ENCODE measurements at places on chromosomes 13 and 19.

DNA sequence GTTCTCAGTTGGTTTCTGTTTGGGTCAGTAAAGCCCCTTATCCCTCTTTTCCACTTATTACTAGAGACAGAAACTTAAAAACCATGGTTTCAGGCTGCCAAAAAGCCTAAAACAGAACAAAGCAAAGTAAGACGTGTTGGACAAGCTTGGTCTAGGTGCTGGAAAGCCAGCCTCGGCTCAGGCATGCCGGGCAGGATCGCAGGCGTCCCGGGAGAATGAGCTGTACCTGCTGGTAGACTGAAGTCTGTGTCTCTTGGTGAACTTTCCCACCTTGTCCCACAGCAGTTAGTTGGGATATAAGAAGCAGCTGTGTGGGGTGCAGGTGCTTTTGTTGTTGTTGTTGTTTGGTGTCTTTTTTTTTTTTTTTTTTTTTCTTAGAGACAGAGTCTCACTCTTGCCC is 20.8 kb downstream of the PRAM1 start:
- no peak for DNase-seq

DNA sequence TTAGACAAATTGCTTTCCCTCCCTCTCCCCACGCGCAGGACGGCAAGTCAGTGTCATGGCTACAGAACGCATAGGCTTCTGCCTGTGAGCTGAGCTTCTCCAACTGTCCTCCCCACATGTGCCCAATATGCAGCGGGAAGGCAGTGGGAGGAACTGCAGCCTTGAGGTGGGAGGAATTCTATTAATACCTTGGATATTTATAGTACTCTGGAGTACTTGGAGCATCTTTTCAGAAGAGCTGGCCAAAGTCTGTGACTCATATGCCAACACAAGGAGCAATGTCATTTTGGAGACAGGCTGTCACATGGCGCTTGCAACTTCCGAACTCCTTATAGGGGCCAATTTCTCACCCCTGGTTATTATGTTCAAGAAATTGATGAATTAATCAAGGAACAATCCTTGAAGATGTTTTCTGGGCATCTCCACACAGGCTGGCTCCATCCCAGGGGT is 245.0 kb upstream of the SERP2 start:
- DNase-seq: no peak

- no peak for DNase-seq
These were observed 125.5 kb upstream of the TRPC4 start for GRCh38 chr13:37995092-37995491.

GRCh38 chr13:32902874-32903273 is 113.3 kb upstream of the KL start:
- DNase-seq: no peak

DNA sequence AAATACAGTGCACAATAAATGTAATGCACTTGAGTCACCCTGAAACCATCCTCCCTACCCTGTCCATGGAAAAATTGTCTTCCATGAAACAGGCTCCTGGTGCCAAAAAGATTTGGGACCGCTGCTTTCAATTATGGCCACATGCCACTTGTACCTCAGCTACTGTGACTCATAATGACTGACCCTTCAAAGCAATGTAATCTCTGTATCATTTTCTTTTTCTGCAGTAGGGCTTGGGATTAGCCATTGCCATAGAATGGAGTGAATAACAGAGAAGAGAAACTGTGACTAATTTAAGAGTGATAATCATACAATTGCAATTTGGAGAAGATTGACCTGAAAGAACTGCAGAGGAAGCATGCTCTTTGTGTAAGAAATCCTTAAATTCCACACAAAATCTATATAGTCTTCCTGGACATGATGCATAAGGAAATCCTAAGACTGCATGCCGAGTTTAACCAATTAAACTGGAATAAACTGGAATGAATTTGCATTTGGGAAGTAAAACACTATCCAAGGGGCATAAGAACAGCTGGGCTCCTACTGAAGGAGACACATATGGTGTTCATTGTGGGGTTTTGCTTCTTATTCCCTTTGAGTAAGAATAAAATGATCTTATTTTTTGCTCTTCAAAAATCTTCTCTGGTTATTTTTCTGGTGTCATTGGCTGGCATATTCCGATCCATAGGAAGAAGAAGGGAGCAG is 59.5 kb upstream of the SLC7A1 start:
- no peak for DNase-seq

DNA sequence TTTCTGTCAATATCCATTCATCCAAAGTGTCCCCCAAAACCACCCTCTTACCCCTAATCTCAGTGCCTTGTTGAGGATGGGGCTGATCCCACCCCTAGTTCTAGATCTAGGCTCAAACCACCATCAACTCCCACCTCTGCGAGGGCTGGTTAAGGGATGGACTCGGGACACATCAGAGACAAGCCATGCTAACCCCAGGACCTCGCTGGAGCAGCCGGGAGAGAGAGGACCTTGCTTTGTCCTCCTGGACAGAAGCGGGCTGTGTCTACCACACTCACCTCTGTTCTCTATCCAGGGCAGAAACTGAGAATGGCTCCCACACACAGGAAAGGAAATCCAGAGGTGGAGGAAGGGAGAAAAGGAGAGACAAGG is 90.8 kb upstream of the UQCRFS1 start:
- no peak for DNase-seq

GRCh38 chr13:114275304-114275703 is 6.1 kb upstream of the UPF3A start:
- no peak for DNase-seq

DNA sequence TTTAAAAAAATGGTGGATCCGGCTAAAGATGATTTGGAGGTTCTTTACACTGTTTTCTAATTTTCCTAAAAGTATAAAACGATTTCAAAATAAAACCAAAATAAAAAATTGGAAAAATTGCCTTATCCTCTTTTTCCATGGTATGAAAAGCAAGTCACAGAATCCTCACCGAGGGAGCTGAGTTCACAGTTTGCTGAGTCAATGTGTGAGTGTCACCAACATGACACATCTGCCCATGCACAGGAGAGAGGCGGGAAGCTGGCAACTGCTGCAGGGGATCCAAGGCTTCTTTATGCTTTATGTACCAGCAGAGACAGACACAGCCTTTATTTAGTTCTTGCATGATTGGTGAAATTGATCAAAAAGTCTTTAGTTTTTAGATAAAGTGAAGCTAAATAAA is 157.8 kb downstream of the TNFSF13B start:
- DNase-seq: no peak

DNA sequence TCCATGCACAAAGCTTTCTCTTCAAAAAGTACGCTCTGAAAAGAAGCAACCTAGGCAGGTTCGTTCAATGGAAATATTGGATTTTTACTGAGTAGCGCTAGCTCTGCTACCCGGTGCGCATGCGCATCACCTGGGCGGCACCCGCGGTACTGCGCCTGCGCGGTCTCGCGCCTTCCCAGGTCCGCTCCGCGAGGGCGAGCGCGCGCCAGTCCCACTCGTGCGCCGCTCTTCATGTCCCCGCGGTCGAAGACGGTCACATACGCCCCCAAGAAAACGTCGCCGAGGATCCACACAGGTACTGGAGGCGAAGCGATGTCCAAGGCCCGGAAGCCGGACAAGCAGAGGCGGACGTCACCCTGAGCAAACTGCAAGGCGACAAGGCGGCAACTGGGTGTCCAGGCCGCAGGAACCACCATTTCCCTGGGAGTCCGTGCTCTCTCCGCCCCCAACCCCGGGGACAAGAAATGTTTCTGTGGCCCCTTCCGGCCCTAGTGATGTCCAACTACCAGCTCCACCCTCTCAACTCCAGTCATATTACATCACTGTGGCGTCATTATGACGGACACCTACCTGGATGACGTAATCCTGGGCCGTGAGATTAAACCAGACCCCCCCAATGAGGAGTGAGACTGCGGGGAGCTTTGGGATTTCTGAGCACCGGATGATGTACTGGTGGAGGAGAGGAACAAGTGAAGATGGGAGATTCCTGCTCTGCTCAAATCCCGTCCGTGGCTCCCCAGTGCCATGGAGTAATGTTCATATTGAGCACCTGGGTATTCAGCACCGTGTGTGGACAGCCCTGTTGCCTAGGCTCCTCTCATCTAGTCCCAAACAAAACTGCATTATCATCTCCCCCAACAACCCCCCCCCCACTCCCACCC is 4.8 kb upstream of the KCNC3 start:
- DNase-seq: peak; percentile 78

DNA sequence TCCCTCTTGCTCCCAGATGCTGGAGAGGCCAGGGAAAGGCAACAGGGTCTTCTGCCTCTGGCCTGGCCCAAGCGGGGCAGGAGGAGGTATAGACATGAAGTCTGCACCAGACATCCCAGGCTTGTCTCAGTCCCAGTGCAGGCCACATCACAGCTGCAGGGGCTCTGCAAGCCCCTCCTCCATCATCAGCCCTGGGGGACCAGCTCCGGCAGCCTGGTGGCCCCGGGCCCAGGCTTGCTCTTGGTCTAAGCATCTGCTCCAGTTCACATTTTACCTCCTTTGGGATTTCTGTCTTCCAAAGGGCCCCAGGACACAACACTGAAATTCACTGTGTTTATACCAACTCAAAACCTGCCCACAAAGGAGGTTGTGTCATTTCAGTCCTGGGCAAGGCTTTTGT is 359.4 kb downstream of the ZNF536 start:
- DNase-seq: no peak

GRCh38 chr19:32890841-32891240 is 21.3 kb upstream of the SLC7A9 start:
- no peak for DNase-seq

Measured in CD4-positive, alpha-beta T cell treated with Interleukin-15 for 4 hours (primary cell).